COR-L47 (cell line): ENCODE measurements at places on chromosomes 5 and 9.

GRCh38 chr9:82356871-82357270, 368.3 kb downstream of the SPATA31D1 start:
- DNase-seq, result no peak

DNA sequence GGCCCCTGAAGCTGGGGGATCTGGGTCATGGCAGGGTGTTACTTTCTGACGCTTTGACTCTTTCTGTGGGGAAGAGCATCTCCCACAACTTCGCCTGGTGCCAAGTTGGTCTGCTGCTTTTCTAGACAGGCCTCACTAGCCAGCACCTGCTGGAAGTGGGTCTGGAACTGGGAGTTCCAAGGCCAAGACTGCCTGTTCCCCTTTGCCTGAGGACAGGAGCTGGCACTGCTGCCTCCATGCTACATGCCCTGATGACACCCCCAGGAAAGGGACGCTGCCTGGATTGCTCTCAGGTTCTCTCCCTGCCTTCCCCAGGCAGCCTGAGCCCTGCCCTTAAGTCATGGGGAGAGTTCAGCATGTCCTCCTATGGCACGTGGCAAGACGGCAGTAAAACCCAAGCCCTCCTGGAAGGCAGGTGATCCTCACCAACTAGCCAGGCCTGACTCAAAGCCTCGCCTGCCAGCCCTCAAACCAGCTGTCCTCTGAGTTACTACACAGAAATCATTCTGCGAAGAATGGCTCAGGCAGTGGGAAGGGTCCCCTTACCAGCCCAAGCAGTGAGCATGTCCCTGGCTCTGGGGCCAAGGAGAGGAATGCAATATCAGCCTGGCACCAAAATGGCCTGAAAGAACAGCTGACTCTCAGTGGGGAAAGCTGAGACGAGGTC, 35.8 kb downstream of the SEC61B start:
- no peak for DNase-seq

GRCh38 chr5:72951671-72952468, 4.0 kb upstream of the FCHO2 start:
- no peak for DNase-seq

DNA sequence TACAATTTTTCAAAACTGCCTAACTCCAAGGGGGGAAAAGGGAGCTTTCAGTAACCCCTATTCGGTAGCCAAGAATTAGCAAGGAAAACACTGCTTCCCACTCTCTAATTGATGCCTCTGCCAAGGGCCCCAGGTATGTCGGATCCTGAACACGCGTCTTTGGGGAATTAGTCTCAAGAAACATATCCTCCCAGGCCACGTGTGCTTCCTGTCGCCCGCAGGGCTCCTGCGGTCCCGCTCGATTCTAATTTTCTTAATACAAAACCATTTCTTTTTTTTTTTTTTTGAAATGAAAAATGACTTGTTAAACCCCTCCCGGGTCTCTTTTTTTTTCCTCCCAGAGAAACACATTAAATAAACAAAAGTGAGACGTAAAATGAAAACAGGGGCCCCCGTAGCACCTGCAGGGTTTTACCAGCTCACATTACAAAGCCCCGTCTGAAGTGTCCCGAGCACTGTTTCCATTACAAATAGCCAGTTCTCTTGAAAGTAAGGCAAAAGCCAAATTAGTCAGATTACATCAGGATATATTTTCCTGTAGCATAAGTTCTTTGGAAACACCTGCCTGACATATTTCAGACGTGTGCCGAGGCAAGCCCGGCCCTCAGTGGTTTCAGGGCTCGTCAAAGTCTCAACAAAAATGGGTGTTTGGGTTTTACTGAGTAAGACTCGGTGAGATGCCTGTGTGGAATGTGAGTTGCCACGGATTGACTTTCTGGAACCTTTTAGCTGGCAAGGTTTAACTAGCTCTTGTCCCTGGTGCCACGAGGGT, 21.5 kb downstream of the SMIM23 start:
- no peak for DNase-seq

- no peak for DNase-seq
These were observed 64.4 kb upstream of the SUB1 start for GRCh38 chr5:32520972-32521371.

DNA sequence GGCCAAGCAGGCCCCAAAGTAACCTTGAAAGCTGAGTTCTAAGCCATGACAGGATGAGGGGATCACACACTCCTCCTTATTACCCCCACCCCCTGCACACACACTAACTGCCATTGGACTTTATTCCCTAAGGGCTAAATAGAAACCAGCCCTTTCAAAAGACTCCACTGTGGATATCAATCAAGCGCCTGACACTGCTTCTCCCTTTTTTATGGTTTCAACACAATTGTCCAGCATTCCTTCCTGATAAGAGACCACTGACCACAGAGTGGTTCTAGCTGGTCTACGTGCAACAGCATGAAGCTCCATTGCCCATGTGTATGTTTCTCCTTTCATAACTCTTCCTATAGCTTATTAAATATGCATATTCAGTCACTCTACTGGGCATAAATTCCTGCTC, 34.7 kb downstream of the PAEP start:
- no peak for DNase-seq

GRCh38 chr5:139912158-139912557, 116.5 kb downstream of the PSD2 start:
- DNase-seq, result no peak

GRCh38 chr5:53453898-53454718, 26.3 kb upstream of the FST start:
- DNase-seq, result peak; percentile 74
